ENCODE measurements at places on chromosomes 3 and 15.
A peak's percentile ranks its signal among the peaks of the same experiment; 100 is the strongest.

GRCh38 chr3:44913868-44914468 is 39.6 kb downstream of the TGM4 start:
- DNase-seq = peak; percentile 47

DNA sequence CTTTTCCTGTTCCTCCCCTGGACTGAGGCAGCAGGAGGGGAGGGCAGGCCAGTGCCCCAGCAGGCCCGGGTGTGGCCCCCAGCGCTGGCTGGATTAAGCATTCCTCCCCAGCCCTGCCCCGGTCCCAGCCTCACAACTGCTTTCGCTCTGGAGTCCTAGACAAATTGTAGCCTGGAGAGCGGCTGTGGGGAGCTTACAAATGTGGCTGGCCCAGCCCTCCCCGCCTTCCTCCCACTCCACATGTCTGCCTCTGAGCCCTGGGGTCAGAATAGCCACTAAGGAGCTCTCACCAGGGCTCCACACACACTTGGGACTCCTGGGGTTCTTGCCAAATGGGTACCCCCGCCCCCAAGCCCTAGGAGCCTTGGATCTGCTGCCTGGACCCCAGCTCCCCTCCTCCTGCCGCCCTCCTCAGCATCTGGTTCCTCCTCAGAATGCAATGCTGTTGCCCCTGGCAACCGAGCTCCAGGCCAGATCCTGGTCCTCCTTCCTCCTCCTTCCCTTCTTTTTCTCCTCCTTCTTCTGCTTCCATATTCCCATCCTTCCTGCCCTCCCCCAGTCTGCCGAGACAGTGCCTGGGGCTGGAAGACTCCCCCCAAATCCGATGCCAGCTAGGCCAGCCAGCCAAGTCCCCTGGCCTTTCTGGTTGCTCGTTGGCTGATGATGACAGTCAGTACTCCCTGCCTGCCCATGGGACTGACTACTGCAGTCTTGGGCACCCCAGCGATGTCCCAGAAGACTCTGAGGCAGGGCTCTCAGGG is 91.1 kb downstream of the LINGO1 start:
- DNase-seq = no peak

DNA sequence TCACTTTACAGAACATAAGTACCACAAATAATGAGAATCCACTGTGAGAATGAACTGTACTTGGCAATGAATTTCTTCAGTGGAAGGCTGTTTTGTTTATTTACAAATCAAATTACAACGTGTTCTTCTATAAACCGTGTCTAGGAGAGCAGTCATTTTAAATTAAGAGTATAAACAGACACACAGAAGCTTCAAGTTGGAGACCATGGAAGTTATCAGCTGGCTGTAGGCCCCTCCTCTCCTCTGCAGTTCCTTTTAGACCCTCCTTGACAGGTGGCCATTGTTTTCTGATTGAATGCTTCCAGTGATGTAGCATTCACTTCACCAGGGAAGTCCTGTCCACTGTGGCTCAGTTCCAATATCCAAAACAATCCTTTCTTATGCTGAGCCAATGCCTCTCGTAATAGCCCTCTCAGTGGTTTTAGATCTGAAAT is 7.3 kb upstream of the MAPK6 start:
- DNase-seq = no peak

GRCh38 chr3:114850898-114851297 is 296.2 kb downstream of the ZBTB20 start:
- no peak for DNase-seq

DNA sequence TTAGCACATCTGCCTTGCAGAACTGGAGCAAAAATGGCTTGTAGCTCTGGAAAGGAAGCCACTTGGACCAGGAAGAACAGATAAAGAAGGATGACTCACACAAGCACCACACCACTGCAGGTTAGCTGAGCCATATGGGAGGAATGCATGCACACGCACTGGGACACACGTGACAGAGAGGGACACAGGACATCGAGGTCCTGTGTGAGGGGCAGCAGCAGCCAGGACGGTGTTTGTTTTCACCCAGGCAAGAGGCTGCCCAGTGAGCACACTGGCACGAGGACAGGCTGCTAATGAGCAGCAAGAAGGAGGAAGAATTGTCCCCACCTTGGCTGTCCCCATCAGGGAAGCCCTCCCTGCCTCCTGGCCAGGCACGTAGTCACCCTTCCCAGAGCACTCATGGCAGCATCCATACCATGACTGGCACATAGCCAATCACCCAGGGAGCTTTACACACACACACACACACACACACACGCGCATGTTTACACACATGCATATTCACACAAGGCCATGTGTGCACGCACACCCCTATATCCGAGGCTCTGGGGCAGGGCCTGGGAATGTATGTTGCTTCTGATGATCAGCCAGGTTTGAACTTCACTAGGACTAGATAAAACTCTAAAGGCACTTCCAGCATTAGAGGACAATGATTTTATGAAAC is 24.0 kb upstream of the SPTBN5 start:
- no peak for DNase-seq

DNA sequence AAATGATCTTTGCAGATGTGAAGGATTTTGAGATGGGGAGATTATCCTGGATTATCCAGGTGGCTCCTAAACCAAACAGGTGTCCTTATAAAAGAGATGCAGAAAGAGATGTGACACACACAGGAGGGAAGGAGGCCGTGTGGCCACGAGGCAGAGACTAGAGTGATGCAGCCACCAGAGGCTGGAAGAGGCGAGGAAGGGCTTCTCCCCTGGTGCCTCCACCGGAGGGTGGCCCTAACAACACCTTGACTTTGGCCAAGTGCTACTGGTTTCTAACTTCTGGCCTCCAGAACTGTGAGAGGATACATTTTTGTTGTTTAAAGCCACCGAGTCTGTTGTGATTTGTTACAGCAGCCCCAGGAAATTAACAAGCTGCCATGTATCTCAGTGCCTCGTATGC is 127.1 kb downstream of the ASB7 start:
- no peak for DNase-seq

DNA sequence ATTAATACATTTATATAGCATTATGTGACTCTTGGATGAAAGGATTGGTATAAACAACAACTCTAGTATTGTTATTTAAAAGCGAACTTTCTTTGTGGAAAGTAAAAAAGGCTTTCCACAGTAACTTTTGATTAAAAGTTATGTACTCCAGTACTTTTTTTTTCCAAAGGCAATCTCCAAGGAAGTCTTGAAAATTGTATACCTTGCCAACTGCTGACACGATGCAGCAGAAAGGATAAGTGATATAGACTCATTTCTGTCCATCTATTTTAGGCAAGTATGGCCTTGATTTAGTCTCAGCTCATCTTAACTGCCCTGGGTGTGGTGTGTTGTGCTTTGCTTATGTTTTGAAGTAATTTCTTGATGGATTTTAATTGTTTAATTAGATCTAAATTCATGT is 79.7 kb downstream of the OTOL1 start:
- DNase-seq = no peak

GRCh38 chr15:78716651-78717050 is 75.6 kb upstream of the CHRNB4 start:
- no peak for DNase-seq

- DNase-seq = no peak
These were observed 70.0 kb downstream of the MDFIC2 start for GRCh38 chr3:70242297-70242882.

DNA sequence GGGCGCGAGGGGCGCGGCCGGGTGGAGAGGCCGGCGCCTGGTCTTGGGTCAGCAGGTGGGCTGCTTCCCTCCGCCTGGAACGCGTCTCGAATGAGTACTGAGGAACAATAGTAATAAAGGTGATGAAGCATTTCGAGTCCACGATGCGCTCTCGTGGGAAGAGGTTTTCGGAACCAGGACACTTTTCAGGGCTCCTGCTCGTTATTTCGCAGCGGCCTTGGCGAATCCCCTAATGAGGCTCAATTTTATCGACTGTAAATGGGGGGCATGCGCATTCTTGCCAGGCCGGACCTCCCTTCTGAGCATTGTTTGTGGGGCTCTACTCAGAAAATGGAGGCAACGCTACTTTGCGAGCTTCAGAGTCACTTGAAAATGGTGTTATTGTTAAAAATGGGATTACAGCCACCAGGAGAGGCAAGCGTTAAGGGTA is 1.2 kb downstream of the NR2C2 start:
- DNase-seq = no peak

- DNase-seq = no peak
These were observed 15.5 kb downstream of the ANO10 start for GRCh38 chr3:43606284-43606683.

GRCh38 chr15:36263666-36264065 is 315.8 kb upstream of the CDIN1 start:
- no peak for DNase-seq

DNA sequence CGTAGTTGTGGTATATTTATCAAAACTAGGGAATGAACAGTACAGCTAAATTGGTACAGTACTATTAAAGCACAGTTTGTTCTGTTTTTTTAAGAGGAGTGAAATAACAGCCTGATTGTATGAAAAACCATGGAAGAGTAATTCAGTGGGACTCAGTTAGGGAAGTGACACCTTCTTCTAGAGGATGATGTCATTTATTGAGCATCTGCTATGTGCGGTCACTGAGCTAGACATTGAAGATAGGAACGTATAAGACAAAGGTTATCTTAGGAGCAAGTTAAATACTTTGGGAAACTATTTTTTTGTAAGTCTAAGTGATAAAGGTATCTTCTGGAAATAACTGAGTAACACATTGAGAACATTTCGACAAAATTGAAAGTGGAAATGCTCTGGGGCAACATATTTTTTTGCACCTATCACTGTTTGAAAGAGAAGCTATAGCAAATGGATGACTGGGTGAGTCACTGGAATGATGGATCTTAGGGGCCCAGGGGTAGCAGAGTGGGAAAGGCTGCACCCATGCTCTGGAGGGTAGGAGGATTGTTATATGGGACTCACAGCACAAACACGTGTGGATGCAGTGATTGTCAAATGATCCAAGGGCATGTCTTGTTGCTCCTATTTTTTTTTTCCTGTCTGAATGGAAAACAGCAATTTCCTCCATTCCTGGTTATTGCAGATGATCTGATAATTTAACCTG is 43.0 kb downstream of the OXNAD1 start:
- no peak for DNase-seq

DNA sequence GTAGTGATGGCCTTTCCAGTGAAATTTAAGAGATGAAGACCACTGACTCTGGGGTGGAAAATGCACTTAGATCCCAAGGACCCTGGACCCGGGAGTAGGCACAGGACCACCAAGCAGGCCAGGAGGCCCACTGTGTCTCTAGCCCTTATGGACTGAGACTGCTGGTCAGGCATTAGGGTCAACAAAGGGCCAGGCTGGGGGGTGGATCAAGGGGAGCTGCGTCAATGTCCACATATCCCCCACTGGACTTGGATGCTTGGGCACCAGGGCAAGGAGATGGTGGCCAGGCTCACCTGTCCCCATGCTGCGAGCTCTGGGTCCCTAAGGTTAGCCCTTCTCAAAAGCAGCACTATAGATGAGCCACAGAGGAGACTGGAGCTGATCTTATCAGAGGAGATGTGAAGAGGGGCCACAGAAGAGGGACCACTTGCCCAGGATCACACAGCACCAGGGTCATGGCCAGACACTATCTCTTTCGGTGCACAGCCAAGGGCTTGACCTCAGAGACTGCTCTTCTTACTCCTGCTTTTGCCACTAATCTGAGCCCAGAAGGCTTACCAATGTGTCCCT is 14.7 kb downstream of the RAB6B start:
- no peak for DNase-seq

DNA sequence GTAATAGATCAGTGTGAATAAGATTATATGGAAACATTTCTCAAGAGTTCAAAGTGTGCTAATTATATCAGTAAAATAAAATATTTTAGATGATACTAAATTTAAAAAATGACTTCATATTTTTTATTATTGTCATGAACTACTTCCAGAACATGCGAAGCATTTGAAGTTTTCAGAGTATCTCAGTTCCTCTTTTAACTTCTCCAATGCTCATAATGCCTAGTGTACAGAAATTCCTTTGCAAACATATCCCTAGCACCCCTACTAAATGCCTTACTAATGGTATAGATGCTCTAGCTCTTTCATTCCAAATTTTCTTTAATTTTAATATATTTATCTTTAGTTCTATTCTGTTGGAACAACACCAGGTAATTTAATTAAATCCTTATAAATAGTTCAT is 580.4 kb downstream of the CADM2 start:
- DNase-seq = no peak

- no peak for DNase-seq
These were observed 109.9 kb downstream of the FMN1 start for GRCh38 chr15:33084661-33085060.

- no peak for DNase-seq
These were observed 12.7 kb downstream of the IL17RD start for GRCh38 chr3:57152151-57153143.

GRCh38 chr3:100041328-100041749 is 73.0 kb downstream of the FILIP1L start:
- no peak for DNase-seq

- peak; percentile 85 for DNase-seq
These were observed at the start of gene RPL22L1 for GRCh38 chr3:170869645-170870593. Gene RPL22L1, minus strand, starts transcription at chr3:170870195. Its CDS starts 28 bp downstream, at chr3:170870167.

GRCh38 chr15:49863431-49864224 is 242.8 kb downstream of the DTWD1 start:
- DNase-seq = no peak

- no peak for DNase-seq
These were observed 40.4 kb downstream of the KIF15 start for GRCh38 chr3:44802011-44802410.

- no peak for DNase-seq
These were observed 7.2 kb upstream of the IL20RB start for GRCh38 chr3:136950623-136951022.

- no peak for DNase-seq
These were observed 174.5 kb downstream of the OPA1 start for GRCh38 chr3:193767353-193768069.

DNA sequence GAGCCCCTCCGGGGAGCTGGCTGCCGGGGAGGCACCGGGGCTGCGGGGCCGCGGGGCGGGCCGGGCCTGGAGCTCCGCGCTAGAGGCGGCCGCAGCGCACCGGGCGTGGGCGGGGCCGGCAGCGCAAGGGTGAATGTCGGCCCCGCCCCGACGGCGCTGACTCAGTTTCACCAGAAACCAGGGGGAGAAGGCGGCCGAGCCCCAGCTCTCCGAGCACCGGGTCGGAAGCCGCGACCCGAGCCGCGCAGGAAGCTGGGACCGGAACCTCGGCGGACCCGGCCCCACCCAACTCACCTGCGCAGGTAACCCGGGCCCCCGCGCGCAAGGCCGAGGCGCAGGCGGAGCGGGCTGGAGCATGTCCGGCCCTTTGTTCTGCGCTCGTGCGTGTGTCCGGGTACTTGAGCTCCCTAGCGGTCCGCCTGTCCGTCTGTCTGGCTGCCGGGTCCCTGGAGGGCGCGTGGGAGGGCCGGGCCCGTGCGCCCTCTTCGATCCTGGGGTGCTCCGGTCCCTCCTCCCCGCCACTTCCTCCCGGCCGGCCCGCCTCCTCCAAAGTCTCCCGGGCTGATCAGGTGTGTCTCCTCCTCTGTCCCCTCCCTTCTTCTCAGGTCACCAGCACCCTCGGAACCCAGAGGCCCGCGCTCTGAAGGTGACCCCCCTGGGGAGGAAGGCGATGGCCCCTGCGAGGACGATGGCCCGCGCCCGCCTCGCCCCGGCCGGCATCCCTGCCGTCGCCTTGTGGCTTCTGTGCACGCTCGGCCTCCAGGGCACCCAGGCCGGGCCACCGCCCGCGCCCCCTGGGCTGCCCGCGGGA is at the start of gene SPINT1:
TSS of gene SPINT1 (plus strand) at position 164 of the 811 bp plus-strand sequence. CDS start at position 671, 507 bp downstream.
- peak; percentile 34 for DNase-seq
